ENCODE measurements at places on chromosomes 1 and 21.
A peak's percentile ranks its signal among the peaks of the same experiment; 100 is the strongest.

- DNase-seq, result no peak
Measured at GRCh38 chr1:10070206-10070605, 37.4 kb downstream of the UBE4B start.

DNA sequence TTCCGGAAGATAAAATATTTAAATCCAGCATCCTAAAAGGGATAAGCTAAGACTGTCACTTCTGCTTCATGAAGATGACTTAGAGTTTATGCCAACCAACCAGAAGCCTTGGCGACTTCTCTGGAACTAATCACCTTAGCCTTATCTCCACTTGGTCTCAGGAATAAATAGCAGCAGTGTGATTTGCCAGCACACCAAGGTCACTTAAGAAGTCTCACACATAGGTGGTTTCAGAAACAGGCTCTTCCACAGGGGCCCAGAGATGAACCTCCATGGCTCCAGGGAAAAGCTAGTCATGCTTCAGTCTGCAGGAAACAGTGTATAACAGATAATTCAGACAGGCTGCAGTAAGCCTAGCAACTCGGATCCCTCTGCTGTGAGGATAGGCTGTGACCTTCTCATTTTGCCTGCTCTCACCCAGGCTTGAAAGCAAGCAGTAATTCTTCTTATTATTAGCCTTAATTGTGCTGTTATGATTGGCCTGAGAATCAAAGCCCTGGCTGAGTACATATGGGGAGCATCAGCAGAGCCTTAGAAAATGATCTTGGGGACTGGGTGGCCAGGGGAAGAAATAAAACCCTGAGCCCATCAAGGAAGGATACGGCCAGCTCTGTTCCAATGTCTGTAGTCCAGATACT is 84.7 kb downstream of the WLS start:
- DNase-seq, result no peak

GRCh38 chr1:229625071-229625914 is 629 bp downstream of the TAF5L start:
- peak; percentile 69 for DNase-seq

DNA sequence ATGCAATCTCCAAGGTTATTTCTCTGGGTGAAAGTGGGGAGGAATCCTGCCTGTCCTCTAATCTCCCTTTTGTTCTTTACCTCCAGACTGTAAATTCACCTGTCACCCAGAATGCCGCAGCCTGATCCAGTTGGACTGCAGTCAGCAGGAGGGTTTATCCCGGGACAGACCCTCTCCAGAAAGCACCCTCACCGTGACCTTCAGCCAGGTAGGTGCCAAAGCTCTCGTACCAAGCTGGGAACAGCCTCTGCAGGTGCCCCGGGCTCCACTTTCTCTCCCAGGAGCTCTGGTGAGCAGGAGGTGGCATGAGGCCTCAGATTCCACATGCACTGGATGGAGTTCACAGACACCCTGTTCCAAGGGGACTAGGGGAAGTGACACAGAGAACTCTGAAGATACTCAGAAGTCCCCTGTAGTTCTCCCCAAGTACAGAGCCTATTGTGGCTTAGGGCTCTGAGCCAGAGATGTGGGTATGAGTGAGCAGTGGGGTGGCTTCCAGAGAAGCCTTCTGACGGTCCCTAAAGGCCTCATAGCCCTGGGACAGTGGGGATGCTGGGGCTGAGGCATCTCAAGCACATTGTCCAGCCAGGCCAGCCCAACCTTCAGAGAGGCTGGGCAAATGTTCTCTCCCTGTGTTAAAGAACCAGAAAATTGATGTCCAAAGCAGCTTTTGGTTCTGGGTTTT is 30.9 kb downstream of the RASSF5 start:
- DNase-seq, result no peak

DNA sequence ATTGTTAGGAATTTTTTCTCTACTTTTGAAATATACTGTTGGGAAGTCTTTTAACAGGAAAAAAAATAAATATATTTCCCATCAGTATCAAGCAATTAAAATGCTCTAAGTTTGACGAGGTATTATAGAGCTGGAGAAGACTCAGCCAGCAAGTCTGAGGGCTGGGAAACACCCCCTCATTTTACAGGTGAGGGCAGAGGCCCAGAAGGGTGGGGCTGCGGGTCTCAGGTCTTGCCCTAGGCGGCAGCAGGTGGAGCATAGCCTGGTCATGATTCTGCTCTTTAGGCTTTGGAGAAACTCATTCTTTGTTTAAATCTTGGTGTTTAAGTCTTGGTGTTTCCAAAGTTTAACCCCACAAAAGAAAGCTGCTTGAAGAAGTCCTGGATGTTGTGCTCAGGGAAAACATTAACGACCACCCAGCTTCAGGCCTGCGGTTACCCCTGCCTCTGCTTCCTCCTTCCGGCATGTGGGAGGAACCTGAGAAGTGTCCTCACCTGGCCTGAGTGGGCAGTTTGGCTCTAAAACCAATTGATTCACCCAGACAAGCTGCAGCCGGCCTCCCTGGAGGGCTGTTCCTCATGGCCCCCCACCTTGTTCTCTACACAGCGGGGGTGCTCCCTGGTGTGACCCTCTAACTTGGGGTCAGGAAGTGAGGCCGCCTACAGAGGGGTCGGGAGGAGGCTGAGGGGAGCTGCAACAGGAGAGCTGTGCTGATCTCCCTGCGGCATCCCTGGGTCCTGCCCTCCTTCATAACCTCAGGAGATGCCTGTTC is 41.7 kb downstream of the OLFML2B start:
- DNase-seq, result no peak

- peak; percentile 68 for DNase-seq
Measured at GRCh38 chr1:117753652-117754051, 147.8 kb downstream of the TENT5C start.

- no peak for DNase-seq
Measured at GRCh38 chr1:145983960-145984830, 12.2 kb downstream of the TXNIP start.

GRCh38 chr1:60547821-60548220 is 474.3 kb upstream of the C1orf87 start:
- DNase-seq, result no peak

- DNase-seq, result no peak
Measured at GRCh38 chr21:42844411-42845113, 34.8 kb downstream of the WDR4 start.

GRCh38 chr21:26379561-26379960 is 193.5 kb downstream of the CYYR1 start:
- no peak for DNase-seq

DNA sequence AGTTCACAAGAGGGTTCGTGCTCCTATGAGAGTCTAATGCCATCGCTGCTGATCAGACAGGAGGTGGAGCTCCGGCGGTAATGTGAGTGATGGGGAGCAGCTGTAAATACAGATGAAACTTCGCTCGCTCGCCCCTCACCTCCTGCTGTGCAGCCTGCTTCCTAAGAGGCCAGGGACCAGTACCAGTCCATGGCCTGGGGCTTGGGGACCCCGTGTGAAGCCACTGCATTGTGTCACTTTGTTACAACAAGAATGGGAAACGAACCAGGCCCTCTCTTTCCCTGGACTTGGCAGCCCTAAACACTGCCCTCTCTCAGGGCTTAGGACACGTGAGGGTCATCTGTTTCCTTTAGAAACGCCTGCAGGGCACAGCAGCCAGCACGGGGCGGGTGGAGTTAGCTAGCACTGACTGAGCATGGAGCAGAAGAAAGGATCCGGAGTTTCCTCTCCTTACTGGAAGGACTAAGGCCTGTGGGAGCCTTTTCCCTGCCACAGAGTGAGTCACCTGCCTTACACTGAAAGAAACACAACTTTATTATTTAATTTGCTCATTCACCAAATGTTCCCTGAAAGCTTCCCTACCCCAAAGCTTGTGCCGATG is 185.2 kb upstream of the TMEM51 start:
- DNase-seq, result peak; percentile 78

DNA sequence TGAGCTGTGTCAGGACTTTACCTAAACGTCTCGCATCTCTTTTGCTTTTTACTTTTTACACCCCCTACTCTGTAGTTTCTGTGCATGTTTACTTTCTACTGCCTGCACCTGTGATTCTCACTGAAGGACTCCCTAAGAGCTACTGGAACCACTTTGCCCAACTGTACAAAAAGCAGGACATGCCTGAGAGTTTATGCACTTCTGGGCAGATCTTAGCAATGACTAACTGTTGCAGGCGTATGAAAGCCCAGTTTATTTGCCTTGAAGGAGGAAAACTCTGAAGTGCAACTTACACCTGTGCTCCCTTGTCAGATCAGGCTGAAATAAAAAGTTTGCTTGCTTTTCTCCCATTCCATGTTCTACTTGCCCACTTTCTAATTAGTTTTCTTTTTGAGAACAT is 467.0 kb upstream of the USP24 start:
- DNase-seq, result no peak

- DNase-seq, result no peak
Measured at GRCh38 chr1:207888652-207889051, 22.3 kb downstream of the CD34 start.

GRCh38 chr1:160284220-160284781 is 632 bp downstream of the PEX19 start:
- DNase-seq, result peak; percentile 87

GRCh38 chr1:167794043-167794442 is 72.3 kb downstream of the MPZL1 start:
- no peak for DNase-seq

DNA sequence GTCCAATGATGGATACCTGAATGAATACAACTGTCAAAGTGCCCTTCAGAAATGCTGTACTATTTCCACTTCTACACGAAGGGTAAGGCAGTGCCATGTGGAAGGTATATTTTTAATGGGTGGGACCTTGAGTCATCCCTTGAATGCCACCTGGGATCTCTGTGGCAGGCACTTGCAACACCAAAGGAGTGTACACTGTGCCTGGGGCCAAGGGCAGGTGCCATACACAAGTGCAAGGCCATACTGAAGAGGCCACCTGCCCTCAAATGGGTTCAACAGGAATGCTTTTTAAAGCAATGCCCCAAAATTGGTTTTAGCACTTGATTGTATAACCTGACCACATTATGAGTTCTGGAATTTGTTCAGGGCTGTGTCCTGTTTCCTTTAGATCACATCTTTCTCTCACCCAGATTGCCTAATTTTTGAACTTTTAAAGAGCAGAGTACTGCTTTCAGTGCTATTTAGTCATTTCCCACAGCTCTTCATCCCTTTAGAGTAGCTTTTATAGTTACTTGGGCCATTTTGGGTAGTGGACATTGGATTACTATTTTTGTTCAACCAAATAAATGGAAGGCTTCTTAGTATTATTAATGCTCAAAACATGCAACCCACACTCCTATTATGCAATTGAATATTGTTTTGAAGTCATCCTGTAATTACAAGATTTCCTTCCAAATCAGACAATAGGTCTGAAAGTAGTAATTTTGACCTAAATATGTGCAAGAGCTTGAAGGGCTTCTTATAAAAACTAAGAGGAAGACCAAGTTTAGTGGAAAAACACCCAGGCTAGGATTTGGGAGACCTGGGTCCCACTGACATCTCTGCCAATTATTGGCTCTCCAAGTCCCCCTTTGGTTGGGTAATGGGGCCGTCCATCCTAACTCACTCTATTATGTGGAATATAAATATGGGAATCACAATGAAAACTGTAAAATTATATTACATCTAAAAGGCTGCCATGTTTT is 57.2 kb downstream of the LEPR start:
- no peak for DNase-seq
